ENCODE measurements at places on chromosomes 3 and 15. TPM values are rescaled to one million over a fixed set of nuclear protein-coding genes. Genes with fewer than 3 reads are reported as not detected.

STRIT1 gene
- not detected for total RNA-seq

SPATA12 gene
- not detected for total RNA-seq

PXYLP1 gene
- total RNA-seq, result 40.5 TPM

DENND6A gene
- 17.8 TPM for total RNA-seq

NMD3 gene
- 52.0 TPM for total RNA-seq

MYRIP gene
- 1.9 TPM for total RNA-seq

CLDN18 gene
- total RNA-seq, result not detected

B3GALNT1 gene
- 70.2 TPM for total RNA-seq

CPN2 gene
- total RNA-seq, result not detected

SLC6A11 gene
- 0.95 TPM for total RNA-seq

SLC24A5 gene
- total RNA-seq, result not detected

ST3GAL6 gene
- 1.4 TPM for total RNA-seq

RBM5 gene
- 53.4 TPM for total RNA-seq

KPNA4 gene
- 32.3 TPM for total RNA-seq

LRRIQ4 gene
- total RNA-seq, result not detected

UNC13C gene
- total RNA-seq, result not detected

DNAH12 gene
- not detected for total RNA-seq

MKRN2OS gene
- total RNA-seq, result not detected

ARL6IP5 gene
- 48.3 TPM for total RNA-seq

ADCY5 gene
- total RNA-seq, result not detected

GOLGA8T gene
- not detected for total RNA-seq

FBXW12 gene
- total RNA-seq, result not detected

EAF1 gene
- total RNA-seq, result 5.6 TPM

RTP1 gene
- not detected for total RNA-seq

AGBL1 gene
- not detected for total RNA-seq

SGO1 gene
- 10.6 TPM for total RNA-seq

MOBP gene
- not detected for total RNA-seq

PLSCR2 gene
- total RNA-seq, result not detected

FSD2 gene
- not detected for total RNA-seq

FEZF2 gene
- total RNA-seq, result not detected

CFAP44 gene
- 0.23 TPM for total RNA-seq

AP3B2 gene
- total RNA-seq, result not detected

PARP15 gene
- not detected for total RNA-seq

ASTE1 gene
- total RNA-seq, result 7.2 TPM

ATP10A gene
- total RNA-seq, result 1.5 TPM

SHISA5 gene
- 113 TPM for total RNA-seq

PGBD4 gene
- 0.76 TPM for total RNA-seq

PP2D1 gene
- total RNA-seq, result not detected

SKOR1 gene
- not detected for total RNA-seq

TRIM42 gene
- total RNA-seq, result not detected
